ENCODE measurements at places on chromosomes 11 and 22.

DNA sequence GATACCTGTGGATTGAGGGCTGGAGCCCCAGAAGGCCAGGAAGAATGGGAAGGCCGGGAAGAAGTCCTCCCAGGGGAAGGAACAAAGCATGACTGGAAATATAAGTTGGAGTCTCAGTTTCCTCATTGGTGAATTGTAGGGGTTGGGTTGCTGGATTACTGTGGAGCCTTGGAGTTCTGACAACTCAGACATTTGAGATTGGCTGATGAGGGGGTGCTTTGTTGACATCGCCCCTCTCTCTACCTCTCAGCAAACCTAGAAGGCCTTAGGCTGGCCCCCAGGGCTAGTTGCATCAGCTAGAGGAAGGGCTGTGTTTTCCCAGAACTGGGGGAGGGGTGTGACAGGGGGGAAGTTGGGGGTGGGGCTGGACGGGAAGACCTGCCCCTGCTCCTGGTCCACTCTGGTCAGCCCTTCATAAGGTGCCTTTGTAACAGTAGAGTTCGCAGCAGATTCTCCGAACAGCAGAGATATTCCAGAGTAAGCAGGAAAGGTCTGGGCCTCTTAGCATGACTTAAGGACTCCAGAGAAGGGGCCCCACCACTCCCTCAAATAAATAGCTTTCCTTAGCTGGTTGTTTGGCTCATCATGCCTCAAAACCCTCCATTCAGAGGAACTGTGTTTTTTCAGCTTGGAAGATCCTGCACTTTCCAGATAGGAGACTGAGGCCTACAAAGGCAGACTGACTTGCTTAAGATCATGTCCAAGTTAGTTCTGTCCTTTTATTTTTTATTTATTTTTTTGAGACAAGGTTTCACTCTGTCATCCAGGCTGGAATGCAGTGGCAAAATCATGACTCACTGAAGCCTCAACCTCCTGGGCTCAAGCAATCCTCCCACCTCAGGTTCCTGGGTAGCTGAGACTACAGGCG is 12.5 kb upstream of the THRSP start:
- DNase-seq: no peak

DNA sequence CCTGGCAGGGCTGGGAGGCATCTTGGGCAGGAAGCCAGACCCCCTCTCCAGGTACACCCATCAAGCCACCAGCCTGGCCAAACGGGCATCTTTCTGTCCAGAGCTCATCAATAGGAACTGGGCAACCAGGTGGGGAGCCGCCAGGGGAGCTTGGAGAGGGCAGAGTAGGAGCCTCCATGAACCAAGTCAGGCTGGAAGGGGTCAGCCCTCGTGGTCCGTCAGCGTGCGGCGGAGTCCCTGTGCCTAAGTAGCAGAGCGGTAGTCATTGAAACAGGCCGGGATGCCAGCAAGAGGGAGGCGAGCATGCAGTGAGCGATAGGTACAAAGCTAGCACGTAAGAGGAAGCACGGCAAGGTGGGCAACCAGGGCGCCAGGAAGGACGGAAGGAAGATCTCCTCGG is 1.7 kb downstream of the RTL6 start:
- no peak for DNase-seq

GRCh38 chr11:71095294-71095850 is 157.0 kb downstream of the SHANK2 start:
- DNase-seq: no peak

DNA sequence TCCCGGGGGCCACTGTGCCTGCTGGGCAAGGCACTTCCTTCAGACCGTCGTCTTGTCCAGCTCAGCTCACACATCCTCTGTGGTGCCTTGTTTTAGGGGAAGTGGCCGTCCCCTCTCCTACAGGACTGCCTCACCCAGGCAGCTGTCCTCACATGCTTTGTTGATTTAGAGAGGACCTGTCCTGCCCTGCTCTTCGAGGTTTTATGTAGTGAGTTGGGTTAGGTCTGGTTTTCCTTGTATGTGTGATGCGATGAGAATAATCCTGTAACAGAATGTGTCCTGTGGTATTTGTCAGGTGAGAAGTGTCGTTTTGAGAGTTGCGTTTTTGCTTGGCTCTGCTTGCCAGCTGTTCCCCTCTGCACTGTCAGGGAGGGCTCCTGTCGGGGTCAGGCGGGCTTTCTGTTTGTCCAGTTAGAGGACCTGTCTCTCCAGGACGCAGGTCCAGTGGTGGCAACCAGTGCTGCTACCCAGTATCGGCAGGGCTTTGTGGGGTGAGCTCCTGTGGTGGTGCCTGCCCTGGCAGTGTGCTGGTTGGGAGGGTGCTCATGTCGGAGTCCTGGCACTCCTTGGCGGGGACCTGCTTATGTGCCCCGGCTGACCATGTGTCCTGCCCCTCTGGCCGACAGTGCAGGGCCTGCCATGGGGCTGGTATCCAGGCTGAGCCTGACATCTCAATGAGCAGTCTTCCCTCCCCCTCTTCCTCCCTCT is 41.3 kb downstream of the MUC6 start:
- DNase-seq: no peak

GRCh38 chr11:87259736-87260135 is 222.0 kb downstream of the TMEM135 start:
- no peak for DNase-seq

- no peak for DNase-seq
Measured at GRCh38 chr22:49862496-49862776, 8.8 kb downstream of the ZBED4 start.

- DNase-seq: no peak
Measured at GRCh38 chr11:16897470-16898061, 116.6 kb downstream of the PLEKHA7 start.

- no peak for DNase-seq
Measured at GRCh38 chr22:45977551-45978274, 751 bp upstream of the WNT7B start.

GRCh38 chr11:122723106-122723505 is 67.6 kb downstream of the UBASH3B start:
- DNase-seq: no peak

DNA sequence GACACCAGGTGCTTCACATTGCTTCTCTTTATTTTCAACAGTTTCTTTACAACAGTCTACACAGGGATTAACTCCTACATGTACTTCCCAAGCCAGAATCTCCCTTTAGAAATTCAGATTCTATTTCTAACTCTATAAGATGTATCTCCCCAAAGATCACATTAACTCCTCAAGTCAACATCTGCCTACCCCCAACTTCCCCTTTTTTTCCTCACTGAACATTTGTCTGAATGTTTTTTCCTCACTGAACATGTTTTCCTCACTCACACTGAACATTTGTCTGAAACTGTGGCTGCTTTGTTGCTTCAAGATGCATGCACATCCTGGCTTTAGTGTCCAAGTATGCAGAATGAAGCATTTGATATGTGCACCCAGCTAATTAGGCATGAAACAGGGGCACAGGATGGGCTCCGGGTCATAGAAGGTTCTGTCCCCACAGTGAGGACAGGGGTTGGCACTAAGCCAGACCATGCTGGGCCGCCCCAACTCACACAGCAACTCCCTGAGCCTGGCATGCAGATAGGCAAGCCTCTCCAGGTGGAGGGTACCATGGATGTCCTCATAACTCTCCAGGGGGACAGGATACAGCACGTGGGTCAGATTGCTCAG is 11.3 kb downstream of the PRAME start:
- no peak for DNase-seq

DNA sequence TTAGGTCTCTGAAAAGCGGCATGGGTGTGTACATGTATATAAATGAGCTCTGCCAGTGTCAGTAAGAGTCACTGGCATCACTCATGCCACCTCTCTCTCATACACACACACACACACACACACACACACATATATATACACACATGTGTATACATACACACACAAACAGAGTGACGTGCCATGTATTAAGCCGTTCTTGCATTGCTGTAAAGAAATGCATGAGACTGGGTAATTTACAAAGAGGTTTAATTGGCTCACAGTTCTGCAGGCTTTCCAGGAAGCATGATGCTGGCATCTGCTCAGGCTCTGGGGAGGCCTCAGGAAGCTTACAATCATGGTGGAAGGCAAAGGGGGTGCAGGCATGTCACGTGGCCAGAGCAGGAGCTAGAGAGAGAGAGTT is 105.6 kb upstream of the NNMT start:
- no peak for DNase-seq

DNA sequence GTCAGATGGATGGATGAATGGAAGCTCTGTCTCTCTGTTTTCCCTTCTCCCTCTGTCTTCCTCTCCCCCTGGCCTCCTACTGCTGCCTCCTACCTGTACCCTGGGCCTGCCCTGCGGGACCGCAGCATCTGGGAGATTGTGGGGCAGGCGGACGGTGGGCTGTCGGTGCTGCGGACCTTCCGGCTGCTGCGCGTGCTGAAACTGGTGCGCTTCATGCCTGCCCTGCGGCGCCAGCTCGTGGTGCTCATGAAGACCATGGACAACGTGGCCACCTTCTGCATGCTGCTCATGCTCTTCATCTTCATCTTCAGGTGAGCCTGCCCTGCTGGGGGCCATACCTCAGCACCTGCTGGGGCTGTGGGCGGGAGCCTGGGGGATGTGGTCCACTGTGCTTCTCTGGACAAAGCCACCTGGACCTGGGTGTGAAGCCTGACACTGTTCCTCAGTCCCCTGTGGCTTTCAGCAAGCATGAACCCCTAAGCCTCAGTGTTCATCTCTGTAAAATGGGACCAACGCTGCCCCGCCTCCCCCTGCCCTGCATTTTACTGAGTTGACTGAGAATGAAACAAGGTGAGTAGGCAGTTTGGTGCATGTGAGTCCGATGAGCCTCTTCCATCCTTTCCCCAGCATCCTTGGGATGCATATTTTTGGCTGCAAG is 88.4 kb downstream of the CACNA1I start:
- no peak for DNase-seq

DNA sequence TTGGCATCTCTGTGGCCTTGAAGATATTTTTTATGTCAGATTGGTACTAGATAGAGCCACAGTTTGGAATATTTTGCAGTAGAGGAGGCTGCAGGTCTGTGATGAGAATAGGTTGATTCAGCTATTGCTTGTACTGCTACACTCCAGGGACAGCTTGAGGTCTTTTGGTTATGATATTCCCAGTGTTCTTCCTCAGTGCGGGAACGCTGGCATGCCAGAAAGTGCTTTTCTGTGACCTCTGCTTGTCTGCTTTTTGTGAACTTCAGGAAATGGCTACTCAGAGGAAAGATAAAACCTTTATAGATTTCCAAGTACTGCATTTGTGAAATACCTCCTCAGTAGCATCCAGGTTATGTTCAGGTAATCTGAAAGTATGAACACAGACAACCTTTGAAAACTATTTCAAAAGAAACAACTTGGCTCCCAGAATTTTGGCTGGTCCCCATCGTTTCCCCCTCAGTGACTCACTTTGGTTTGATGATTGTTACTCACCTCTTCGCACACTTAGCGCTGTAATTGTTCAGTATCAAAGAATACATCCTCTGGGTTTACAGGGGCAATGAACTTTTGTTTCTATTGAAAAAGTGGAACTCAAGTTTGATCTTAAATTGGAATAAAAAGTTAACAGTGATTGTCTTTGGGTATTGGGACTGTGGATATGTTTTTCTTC is 191.4 kb downstream of the HIPK3 start:
- no peak for DNase-seq

- no peak for DNase-seq
Measured at GRCh38 chr11:13999704-14000103, 37.2 kb downstream of the SPON1 start.

- DNase-seq: no peak
Measured at GRCh38 chr11:6319704-6320410, 444 bp downstream of the CAVIN3 start.

GRCh38 chr11:133508468-133508867 is 23.8 kb downstream of the OPCML start:
- no peak for DNase-seq

- DNase-seq: no peak
Measured at GRCh38 chr11:68256331-68256741, 15.4 kb downstream of the C11orf24 start.

DNA sequence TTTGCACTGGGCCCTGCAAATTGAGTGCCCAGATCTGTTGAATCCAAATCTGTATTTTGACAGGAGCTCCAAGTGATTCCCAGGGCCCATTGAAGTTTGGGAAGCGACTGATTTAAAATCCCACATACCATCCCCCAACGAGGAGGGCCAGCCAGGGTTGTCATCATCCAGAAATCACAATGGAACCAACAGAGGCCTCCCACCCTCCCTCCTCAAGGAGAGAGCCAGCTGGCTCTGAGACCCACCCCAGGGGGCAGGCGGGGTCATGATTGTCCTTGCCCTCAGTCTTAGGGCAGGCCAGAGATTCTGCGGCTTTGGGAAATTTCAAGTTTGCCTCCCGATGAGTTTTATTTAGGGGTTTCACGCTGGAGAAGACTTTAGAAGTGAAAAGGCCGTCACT is 358.2 kb downstream of the MN1 start:
- no peak for DNase-seq

DNA sequence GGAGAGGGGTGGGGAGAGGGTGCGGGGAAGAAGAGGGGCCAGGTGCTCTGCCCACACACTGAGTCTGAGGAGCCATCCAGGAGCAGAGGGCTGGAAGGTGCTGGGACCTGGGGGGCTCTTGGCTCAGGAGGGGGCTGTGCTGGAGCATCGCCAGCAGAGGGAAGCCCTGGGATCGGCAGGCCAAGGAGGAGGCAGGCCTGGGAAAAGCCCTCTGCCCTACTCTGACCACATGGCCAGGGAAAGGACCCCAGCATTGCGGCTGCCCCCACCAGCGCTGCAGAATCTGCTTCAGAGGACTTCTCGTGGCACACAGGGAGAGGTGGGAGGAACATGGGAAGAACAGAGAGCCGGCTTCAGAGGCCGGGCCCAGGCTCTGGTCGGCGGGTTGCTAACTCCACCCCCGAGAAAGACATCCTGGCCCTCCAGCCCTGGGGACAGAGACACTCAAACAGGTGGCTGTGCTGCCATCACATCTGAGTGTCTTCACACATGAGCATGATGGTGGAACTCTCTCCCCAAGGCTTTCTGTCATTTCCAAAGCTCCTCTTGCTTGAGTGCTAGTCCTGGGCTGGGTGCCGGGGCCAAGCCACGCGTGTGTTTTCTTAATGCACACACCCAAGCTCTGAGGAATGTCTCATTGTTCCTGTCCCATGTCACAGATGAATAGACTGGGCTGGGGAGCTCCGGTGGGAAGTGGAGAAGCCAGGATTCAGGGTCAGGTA is 1378.0 kb downstream of the BRD1 start:
- DNase-seq: no peak

DNA sequence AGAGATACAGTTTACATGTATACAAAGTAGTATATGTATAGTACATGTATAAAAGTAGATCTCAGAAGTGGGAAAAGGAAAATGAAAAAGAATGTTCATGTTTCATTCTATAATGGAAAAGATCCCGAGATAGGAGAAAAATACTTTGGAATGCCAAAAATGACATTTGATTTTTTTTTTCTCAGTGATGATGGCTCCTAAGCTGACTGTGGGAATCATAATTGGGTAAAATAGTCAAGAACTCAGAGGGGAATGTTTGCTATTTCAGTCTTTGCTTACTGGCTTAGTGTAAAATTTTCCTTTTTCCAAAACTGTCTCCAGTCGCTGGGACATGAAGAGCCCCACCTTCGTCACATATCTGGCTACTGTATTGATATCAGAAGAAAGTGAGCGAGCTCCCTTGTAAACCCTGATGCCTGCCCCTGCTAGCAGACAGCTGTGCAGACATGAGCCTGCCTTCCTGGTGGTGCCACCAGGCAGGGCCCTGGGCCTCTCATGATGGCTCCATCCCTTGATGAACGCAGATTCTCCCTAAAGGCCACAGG is 944.6 kb downstream of the NTM start:
- no peak for DNase-seq
